Skeletal muscle cell (primary cell): ENCODE measurements at places on chromosomes 5 and 9.

DNA sequence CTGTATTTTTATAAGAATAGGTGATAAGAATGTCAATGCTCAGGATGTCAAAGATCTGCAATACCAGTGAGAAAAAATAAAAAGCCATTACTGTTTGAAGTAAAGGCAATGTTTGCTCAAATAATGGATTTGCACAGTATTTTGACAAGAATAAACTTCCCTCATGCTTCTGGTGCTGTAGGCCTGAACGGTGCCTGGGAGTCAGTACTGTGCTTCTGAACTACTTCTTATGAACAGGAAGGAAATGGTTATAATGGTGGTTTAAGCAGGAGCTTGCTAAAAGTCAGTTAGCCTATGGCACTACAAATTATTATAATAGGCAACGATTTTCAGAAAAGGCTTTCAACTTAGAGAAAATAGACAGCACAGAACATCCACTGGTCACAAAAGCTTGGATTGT is 548.3 kb upstream of the CDH18 start:
- no peak for DNase-seq

- DNase-seq, result no peak
Measured at GRCh38 chr5:138495351-138495750, 30.1 kb downstream of the EGR1 start.

DNA sequence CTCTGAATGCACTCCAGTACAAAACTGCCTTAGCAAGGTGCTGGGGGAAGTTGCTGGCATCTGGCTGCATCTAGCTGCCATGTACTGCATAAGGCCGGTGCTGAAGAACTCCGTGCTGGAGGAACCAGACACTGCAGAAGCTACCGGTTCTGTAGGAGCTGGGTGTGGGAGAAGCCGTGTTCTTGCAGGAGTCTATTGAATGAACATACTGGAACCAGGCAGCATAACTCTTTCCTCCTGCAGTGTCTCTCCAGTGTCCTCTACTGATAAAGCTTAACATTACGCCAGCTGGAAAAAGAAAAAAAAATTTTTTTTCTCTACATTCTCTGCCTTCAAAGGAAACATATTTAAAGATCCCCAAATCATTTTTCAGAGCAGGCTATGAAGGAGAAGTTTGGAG is 38.5 kb downstream of the VPS13A start:
- no peak for DNase-seq

GRCh38 chr5:2139478-2139877 is 256.8 kb upstream of the IRX4 start:
- no peak for DNase-seq

DNA sequence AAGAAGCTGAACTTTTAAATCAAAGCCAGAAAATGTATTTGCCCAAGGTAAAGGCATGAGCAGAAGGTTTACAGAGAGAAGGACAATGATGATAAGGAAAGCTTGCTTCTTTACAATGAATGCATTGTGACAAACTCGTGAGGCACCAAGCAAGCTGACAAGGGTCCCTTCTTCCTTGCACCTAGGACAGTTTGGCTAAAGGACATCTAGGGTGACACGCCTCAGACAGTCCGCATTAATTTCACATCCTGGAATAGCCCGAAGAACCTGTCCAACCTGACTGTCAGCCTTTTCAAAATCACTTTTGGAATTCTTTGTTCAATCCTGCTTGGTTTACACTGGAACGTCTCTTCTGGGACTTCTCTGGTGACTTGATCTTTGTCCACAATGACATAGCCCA is 146.4 kb upstream of the MAP3K1 start:
- DNase-seq, result no peak

DNA sequence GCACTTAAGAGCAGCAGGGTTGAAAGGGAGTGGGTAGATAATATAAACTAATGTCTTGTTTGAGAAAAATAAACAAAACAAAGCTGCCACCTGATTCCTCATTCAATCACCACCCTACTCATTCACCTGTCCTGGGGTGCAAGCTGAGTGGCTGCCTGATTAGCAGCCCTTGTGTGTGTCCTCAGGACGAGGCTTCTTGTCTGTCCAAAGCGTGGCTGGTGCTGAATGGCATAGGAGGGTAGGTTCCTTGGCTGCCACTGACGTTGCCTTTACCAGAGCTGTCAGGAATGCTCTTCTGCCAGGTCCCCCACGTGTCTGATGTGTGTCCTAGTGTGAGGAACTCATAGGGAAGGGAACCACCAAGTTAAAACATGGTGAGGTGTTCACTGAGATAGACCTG is 146.6 kb upstream of the SLC24A2 start:
- DNase-seq, result no peak

- DNase-seq, result no peak
Measured at GRCh38 chr5:112070022-112070421, 313.0 kb upstream of the NREP start.

DNA sequence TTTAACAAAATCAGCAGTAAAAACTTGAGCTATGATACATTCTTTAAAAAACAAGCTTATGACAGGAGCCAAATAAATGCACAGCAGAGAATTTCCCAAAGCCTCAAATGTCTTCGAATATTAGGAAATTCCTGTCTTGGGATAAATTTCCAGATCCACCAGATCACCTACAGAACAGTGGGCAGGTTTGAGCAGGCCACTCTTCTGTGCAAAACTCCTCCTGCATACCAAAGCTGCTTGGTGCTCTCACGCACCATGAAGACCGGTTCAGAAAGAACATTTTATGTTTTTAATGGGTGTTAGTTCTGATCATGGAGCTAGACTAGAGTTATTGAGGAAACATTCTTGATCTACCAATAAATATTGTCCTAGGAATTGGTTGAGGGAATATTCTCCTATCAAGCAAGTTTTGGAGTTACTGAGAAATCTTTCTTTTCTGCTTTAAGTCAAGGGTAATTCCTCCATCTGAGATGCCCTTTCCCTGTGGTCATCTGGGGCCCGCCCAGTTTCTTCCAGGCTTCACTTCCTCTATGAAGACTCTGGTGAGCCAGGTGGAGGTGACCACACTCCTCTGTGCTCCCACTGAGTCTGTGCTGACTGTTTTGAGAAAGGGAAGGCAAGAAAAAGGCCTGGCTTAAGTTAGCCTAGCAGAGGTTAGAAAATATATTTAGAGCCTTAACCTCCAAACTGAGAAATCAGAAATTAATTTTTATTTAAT is 17.9 kb downstream of the TNFSF15 start:
- no peak for DNase-seq

GRCh38 chr5:82338771-82339373 is 60.7 kb upstream of the RPS23 start:
- no peak for DNase-seq

DNA sequence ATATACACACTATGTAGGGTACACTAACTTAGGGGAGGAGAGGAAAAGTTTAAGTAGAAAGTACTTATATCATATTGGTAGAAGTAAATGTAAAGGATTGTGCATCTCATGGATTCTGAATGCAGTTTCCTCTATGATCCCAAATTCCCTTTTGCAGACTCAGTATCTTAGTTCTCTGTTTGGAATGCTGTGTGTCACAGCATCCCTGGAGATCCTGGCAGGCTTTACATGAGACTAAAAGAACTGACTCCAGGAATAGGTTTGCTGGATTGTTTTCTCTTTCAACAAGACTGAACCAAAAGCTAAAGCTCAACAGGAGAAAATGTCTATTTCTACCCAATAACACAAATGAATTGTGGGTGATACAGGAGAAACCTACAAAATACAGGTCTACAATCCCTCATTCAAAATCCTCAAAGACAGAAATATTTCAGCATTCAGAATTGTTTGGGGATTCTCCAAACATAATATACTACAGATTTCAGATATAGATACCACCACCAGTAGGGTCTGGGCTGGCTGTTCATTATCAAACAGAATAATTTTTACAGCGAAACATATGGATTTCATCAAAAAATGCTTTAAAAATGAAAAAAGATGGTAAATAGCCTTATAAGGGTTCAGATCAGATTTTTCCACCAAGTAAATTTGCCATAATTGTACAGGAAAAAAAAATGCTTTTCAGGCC is 324.7 kb upstream of the GRAMD2B start:
- peak; percentile 45 for DNase-seq

- DNase-seq, result no peak
Measured at GRCh38 chr5:17832949-17833745, 198.9 kb downstream of the TAF11L14 start.

DNA sequence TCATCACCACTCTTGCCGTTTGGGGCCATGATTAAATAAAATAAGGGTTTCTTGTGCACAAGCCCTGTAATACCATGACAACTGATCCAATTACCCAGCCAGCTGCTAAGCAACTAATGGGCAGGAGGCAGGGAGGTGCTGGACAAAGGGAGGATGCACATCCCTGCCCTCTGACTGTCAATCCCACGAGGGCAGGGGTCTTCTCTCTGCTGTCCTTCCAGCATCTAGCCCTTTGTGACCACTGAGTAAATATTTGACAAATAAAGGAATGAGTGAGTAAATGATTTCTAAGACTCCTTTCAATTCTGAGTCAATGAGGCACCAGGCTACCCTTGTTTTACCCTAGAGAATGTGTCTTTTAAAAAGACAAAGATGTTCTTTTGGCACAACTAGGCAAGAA is 247.1 kb downstream of the SYK start:
- no peak for DNase-seq

- no peak for DNase-seq
Measured at GRCh38 chr5:108381350-108381953, 446 bp downstream of the FBXL17 start.

GRCh38 chr5:81849770-81850367 is 99.0 kb upstream of the SSBP2 start:
- DNase-seq, result no peak

- no peak for DNase-seq
Measured at GRCh38 chr9:24011881-24012280, 185.8 kb upstream of the ELAVL2 start.

- no peak for DNase-seq
Measured at GRCh38 chr9:12816656-12817101, 41.9 kb downstream of the LURAP1L start.

DNA sequence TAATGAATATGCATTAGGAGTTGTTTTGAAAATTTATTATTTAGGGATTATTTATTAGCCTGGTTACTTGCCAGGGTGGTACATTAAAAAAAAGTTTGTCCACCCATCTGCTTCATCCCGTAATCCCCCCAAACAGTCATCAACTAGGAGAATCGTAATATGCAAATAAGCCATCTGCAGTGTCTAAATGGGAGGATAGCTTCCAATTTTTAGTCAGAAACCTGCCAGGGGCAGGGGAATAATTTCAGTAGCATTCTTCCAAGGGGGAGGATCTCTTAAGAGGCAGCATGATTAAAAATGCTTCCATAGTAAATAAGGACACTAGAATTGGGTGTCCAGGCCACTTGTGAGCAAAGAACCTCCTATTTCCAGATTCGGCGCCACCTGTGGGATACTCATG is 43.3 kb downstream of the SH3GL2 start:
- no peak for DNase-seq

- no peak for DNase-seq
Measured at GRCh38 chr5:141753971-141754713, 72.1 kb upstream of the ARAP3 start.

- DNase-seq, result no peak
Measured at GRCh38 chr5:61637566-61637965, 305.5 kb downstream of the ZSWIM6 start.

DNA sequence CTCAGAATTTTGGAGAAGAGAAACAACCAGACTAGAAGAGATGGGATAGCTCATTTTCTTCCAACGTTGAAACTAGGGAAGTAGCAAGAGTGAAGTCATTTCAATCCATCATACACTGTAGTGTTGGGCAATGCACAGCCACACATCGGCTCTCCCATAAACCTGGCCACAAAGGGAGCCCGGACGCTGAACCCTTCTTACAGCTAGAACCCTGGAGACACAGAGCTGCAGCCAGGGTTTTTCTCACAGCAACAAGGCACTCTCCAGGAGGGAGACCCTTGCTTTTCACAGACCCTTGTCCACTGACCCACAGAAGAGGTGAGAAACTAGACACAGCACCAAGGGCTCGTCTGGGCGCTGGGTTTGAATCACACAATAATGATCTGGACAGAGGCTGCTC is 101.4 kb upstream of the FSTL4 start:
- no peak for DNase-seq

DNA sequence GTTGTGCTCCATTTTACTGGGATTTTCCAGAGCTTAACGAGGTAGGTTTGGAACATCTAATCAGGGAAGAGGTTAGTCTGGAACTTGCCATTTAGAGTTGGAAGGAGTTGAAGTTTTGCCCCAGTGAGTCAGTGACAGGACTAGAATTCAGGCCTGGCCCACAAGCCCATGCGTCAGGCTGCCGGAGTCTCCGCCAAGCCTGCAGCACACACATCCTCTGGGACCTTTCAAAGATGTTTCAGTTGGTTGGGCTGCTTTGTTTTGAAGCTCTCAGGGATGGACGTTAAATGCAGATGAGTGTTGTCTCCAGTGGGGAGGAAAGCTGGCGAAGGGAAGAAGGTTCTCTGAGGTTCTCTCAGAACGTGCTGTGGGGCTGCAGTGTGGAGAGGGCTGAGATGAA is 147.0 kb downstream of the PSAT1 start:
- peak; percentile 19 for DNase-seq

- no peak for DNase-seq
Measured at GRCh38 chr5:154860765-154861164, 2.3 kb downstream of the CNOT8 start.

- DNase-seq, result no peak
Measured at GRCh38 chr9:35515766-35516165, 25.9 kb downstream of the RUSC2 start.

DNA sequence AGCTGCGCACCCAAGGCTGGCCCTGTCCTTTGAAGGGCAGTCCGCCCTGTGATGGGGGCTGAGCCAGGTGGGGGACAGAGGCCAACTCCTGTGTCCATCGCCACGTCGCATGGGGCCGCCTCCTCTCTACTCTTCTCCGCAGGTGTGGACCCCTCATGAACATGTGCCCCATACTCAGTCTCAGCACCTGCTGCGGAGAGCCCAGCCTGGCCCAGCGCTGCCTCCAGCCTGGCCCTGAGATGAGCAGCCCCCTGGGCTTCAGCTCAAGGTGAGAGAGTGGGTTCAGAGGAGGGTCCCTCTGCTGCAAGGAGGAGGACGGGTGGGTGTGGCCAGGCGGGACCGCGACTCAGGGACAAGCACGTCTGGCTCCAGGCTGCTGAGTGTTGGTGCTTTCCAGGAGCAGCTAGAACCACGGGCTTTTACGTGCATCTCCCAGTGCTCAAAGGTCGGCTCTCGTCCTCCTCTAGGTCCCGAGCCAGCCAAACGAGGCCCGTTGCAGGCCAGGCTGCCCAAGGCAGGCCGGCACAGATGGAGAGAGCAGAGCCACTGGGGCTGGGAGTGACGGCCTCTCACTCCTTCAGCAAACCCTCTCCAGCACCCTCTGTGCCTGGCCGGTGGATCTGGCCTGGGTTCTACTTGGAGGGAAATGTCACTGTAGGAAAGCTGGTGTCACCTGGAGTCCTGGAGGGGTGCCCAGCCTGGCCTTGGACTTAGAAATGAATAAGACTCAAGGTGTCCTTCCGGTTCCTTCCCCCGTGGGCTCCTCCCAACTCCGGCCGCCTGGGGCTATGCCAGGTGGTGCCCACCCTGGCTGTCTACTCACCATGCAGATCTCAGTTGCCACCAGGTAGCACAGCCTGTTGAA is 48.9 kb upstream of the RNF130 start:
- no peak for DNase-seq
